Kidney epithelial cell (primary cell): ENCODE measurements at places on chromosomes 4 and X.

DNA sequence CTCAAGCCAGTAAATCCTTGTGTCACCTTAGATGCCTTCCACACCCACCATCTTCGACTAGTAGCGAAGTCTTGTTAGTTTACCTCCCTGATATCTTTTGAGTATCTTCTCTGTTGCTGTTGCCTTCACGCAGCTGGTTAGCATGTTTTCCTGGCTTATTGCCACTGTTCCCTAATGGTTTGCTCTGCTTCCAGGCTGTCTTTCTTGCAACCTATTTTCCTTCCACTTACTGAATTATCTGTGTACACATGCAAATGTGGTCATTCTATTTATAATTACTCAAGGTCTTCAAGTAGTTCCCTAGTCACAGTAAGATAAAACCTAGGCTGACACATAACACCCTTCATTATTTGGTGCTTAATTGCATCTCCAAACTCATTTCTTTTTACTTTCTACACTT lies 89.5 kb downstream of the UGT8 start:
- DNase-seq: no peak

DNA sequence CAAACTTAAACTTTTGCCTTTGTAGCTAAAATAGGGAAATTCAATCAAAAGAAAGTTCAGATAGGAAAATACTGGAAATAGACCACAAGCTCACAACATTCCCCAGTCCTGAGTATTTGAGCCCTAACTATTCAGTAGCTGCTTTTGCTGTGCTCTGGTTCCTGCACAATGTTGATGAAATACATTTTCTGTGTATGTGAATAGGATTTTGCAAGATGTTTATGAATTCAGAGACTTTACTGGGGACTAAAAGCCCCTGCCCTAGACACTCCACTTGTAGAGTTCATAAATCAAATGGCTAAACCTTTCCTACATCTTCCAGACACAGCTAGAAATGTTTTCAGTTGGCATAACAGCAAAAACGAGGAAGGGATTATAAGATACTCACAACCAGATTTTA lies 105.9 kb downstream of the FBXO8 start:
- no peak for DNase-seq

DNA sequence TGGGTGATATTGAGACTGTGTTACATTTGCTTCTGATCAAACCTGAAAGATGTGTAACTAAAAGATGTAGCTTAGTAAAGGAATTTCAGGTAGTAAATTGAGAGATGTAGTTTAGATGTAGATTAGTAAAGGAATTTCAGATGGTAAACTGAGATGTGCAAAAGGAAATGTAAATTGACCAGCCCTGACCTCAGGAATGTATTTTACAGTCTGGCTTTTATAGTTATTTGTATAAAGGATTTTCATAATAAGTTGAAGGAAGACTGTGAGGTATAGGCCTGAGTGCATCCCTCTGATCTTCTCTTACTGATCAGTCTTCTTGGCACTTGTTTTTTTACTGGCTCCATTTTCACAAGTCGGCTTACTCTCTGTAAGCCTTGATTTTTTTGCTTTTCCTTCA lies 3.2 kb downstream of the KLHL2 start:
- no peak for DNase-seq

DNA sequence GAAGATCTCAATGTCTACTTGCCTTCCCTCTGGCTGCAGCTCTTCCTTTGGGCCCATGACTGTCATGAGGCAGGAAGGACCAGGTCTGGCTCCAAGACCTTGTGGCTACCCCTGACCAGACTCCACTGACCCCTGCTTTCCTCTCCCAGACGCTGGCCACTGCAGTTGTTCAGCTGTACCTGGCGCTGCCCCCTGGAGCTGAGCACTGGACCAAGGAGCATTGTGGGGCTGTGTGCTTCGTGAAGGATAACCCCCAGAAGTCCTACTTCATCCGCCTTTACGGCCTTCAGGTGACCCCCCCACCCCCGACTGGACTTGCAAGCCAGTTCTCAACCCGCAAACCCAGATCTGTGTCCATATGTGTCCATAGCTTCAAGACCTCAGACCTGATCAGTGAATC lies 535 bp downstream of the WAS start:
- no peak for DNase-seq

DNA sequence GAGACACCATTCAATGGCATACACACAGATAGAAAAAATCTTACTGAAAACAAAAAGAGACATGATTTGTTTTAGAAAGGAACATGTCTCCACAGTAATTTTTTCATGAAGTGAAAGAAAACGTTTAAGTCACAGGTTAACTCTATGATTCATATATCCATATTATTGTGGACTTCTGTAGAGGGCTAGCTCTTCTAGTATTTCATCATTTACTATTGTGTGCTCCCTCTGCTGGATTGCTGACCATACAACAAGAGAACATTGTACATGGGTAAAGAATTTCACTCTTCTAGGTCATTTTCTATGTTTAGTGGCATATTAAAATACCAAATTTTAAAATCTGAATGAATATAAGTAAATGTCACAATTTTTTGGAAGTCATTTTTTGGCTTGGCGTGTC lies 91.8 kb upstream of the POU3F4 start:
- no peak for DNase-seq
